ENCODE measurements at places on chromosomes 4 and X.

GRCh38 chr4:71184195-71184781 is 154.5 kb upstream of the SLC4A4 start:
- DNase-seq: no peak

GRCh38 chr4:12635629-12636028 is 848.5 kb downstream of the RAB28 start:
- no peak for DNase-seq

DNA sequence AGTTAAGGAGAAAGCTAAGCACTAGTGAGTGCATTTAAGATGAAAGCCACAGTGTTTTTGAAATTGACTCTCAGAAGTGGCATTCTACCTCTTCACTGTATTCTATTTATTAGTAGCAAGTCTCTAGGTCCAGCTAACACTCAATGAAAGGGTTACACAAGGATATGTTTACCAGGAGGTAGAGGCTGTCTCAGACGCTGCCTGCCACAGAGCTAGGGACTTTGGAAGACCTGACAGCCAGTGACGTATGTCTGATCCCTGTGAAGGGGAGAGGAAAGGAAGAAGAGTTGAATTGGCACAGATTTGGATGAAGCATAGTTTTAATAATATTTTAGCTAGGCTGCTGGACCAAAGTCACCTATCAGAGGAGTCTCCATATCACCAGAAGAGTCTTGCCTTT is 36.5 kb upstream of the KLHL2 start:
- no peak for DNase-seq

DNA sequence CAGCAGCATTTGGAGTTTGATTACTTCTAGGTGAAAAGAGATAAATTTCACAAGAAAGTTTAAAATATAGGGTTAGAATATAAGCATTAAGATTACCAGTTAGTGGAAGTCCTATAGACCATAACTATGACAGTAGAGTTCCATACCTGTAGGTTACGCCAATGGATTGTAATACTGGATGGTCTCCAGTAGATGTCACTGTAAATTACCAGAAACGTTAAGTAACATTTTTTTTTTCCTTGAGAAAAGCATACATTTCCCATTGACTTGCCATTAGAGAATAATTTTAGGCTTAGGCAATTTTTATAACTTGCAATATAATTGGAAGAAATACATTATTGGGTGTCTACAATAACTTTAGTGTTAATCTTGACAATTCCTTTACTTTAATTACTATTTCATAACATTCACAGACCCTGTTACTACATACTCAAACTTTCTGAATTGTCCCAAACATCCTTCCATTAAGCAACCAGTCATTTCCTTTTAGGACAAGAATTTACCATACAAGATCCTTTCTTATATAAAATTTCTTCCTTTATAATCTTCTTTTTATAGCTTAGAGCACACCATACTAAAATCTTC is 304.1 kb upstream of the TECRL start:
- DNase-seq: no peak

DNA sequence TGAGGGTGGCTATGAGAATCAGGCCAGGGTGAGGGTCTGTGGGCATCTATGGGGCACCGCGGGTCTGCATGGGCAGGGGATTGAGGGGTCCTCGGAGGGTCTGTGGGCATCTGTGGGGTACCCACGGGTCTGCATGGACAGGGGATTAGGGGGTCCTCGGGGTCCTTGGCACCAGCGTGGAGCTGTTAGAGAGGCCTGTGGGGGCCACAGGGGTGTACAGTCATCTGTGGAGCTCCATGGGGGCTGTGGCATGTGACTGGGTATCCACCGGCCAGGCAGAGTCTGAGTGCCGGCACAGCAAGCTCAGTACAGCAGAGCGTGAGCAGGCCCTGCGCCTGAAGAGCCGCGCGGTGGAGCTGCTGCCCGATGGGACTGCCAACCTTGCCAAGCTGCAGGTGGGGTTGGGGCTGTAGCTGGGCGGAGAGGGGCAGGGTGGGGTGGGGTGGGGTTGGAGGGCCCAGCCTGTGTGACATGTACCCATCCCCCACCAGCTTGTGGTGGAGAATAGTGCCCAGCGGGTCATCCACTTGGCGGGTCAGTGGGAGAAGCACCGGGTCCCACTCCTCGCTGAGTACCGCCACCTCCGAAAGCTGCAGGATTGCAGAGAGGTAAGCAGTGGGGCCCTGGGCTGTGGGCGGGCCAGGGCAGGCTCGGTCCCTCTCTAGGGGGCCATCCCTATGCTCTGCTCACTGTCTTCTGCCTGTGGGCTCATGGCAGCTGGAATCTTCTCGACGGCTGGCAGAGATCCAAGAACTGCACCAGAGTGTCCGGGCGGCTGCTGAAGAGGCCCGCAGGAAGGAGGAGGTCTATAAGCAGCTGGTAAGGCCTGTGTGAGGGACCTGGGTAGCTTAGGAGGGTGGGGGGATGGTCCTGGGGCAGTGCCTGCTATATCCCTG is 12.9 kb downstream of the CCDC22 start:
- no peak for DNase-seq

DNA sequence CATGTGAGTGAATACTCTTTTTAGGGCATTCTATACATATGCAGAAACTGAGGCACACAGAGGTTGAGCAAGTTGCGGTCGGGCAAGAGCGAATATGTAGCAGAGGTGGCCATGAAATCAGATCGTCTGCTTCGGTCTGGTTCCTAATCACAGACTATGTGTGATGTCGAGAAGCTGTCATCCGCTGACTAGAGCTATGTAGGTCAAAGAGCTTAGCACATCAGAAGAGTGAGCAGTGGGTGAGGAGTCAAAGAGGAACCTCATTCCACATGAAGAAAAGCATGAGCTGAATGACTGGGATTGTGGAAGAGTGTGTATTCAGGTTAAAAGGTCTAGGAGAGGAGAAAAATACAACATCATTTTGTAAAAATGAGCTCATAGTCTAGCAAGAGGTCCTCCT is 19.0 kb downstream of the GAB3 start:
- no peak for DNase-seq

DNA sequence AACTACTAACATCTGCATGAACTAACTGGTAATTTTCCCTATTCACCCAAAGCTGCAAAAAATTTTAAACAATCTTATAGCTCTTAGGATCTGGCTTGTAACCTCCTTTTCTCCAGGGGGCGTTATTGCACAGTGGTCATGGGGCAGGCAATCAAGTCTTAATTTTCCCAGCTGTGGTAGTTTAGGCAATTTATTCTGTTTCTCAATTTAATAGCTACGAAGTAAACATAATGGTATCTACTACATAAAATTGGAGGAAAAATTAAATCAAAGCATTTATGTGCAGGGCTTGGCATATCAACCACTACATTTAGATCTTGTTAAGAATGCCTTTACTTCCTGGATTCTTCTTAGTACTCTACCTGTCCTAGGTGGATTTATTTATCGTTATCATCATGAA is 137.4 kb upstream of the GUCY1A1 start:
- DNase-seq: no peak

DNA sequence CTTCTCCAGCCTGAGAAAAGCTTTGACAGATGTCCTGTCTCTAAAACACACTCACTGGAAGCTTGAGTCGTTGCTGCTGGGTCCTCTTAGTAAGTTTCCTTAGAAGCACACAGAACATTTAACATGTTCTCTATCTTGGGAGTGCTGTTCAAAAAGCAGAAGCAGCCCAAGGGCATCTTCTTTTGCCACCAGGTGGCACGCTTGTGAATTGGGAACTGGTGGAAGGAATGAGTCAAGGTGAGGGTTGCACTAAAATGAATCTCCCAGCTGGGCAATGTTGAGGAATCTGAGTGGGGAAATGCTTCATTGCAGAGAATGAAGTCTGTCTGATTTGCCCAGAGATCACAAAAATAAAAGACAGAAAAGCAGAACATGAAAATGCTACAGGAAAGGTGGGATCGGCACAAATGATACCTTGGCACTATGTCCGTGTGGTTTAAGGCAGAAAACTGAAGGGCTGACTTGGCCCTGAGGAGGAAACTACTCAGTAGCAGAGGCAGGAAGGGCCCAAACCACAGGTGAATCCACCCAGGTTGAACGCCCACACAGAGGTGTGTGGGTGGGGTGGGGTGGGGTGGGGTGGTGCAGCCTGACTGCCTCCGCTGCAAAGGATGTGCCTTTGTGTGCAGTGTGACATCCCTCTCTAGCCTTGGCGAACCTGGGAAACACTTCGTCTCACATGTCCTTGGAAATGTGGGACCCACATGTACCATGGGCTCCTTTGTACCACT is 26.0 kb downstream of the KIT start:
- no peak for DNase-seq

- no peak for DNase-seq
These were observed 983.7 kb upstream of the PABPC4L start for GRCh38 chr4:135185256-135185655.

DNA sequence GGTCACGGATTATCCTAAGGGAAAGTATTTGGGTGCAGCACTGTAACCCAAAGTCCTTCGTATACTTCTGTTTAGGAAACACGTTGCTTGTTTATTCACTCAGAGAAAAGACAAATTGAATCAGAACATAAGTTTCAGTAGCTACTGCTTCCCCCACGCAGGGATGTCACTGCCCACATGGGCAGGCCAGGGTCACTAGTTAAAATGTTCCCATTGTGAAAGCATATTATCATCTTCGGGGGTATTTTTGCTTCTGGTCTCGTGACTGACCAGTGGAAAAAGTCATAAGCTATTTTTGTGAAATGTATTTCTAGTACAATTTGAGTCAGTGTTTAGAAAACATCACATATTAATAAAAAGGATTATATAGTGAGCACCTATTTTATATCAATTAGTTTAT is 377.8 kb downstream of the PCDH7 start:
- no peak for DNase-seq

DNA sequence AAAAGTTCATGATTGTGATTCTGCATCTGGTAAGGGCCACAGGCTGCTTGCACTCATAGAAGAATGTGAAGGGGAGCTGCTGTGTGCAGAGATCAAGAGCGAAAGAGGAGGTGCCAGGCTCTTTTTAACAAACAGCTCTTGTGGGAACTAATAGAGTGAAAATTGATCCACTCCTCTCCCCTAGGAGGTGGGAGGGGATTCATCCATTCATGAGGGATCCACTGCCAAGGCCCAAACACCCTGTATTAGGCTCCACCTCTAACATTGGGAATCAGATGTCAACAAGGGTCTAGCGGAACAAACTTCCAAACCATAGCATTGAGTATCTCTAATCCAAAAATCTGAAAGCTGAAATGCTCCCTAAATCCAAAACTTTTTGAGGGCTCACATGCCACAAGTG is 16.4 kb upstream of the PPID start:
- no peak for DNase-seq

- DNase-seq: no peak
These were observed 94.1 kb downstream of the RNF150 start for GRCh38 chr4:141039156-141039555.

GRCh38 chr4:42954963-42955669 is 62.6 kb downstream of the GRXCR1 start:
- DNase-seq: no peak

GRCh38 chr4:178976861-178977260 is 1534.6 kb upstream of the AGA start:
- no peak for DNase-seq

DNA sequence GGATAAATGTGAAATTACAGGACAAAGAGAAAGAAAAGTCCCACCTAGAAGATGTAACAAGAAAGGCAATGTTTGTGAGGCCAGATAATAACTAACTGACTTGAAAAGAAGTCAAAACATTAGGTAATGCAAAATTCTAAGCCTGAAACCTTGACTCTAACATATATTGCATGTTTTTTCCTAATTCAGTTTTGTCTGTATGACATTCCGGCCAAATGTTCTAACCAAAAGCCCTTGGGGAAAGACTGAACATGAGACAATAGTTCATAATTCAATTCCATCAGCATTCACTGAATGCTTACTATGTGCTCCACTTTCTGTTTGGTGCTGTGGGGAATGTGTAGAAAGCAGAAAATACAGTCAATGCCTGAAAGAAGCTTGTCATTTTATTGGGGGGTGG is 84.8 kb upstream of the PLAC1 start:
- DNase-seq: no peak

- no peak for DNase-seq
These were observed 219.3 kb upstream of the LDB2 start for GRCh38 chr4:17117746-17118145.

- no peak for DNase-seq
These were observed 9.1 kb upstream of the GTPBP6 start for GRCh38 chrX:327660-328126.

DNA sequence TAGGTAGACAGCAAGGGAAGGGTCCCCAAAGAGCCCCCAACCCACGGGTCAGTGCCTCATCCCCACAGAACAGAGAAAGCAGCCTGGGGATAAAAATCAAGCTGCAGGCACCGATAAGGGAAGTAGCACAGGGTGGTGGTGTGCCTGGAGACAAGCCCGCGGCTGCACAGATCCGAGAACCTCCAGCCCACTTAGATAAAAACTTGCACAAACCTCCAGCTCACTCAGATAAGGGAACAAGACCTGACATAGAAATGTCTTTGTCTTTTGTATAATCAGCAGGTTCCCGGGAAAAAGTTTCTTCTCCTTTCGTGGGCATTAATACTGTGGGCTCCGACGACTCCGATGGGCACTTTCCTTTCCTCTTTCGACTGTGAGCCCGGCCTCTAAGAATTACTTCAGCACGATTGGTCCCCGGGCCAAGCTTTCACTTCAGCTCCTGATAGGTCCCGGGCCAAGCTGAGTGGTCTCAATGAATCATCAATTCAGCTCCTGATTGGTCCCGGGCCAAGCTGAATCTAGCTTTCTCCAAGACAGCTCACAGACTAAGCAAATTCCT is 32.4 kb downstream of the PRDX4 start:
- DNase-seq: no peak

GRCh38 chr4:150585611-150586010 is 3.7 kb downstream of the MAB21L2 start:
- DNase-seq: no peak

DNA sequence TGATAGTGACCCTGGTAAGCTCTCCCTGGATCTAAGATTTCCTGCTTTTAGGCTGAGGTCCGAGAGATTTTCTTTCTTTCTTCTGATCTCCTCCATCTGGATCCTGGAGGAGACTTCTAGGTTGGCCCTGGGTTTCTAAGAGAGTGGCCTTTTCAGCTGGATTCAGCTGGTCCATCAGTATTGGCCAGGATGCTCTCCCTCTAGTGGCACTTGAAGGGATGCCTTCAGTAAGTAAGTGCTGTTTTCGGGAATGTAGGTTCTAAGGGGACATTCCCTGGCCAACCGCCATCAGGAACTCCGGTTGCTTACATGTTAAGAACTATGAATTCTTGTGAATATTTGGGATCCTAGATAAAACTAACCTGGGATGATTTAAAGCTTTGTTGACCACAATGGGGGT is 56.9 kb downstream of the SERTM2 start:
- DNase-seq: no peak

Measured in left renal pelvis (tissue), 4 donors.